A673 (cell line): ENCODE measurements at places on chromosomes 5 and 9.

- DNase-seq = peak; percentile 22
These were observed 207.3 kb downstream of the TMEM38B start for GRCh38 chr9:105901514-105902109.

- no peak for DNase-seq
These were observed 104.4 kb downstream of the KLHL3 start for GRCh38 chr5:137631453-137631852.

DNA sequence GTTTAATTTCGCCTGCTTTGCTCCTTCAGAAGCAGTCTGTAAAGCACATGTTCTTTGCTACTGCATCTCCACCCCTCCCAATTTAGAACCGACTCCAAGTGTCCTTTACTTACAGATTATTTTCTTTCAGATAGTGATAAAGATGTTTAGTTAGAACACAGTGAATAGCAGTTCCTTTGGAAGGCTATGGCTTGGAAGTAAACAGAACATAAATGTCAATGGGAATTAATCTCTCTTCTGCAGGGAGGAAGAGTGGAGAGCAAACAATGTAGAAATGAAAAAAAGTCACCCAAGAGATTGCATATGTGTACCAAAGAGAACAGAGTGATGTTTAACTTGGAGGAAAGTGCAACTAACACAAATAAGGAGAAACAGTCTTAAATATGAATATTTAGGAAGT, 4.2 kb upstream of the CARTPT start:
- DNase-seq = no peak

GRCh38 chr9:13823026-13823425, 490.9 kb downstream of the NFIB start:
- no peak for DNase-seq

GRCh38 chr9:91122755-91123154, 239.0 kb downstream of the AUH start:
- DNase-seq = no peak

DNA sequence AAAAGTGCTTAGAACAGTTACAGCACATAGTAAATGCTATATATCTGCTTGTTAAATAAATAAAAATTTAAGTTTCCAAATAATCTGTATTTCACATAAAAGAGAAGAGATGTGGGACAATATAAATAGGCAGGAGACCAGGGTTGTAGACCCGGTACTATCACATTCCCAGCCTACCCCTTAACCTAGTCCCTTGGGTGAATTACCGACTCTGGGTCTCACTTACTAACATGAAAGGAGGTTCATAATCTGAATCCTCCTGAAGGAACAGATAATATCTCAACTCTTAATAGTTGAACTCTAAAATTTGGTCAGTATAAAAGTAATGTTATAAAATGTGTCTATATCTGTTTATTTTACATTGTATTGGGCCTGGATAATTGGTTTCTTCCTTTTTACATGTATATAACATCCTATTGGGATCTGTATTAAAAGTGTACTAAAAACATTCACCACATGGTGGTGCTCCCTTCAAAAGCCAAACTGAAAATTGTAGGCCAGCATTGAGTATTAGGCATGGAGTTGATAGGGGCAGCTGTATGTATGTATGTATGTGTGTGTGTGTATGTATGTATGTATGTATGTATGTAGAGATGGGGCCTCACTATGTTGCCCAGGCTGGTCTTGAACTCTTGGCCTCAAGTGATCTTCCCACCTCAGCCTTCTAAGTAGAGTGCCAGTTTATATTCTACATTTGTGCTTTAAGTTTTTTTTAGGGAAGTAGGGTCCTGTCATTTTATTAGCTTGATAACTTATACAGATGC, 64.2 kb upstream of the ABL1 start:
- peak; percentile 84 for DNase-seq

DNA sequence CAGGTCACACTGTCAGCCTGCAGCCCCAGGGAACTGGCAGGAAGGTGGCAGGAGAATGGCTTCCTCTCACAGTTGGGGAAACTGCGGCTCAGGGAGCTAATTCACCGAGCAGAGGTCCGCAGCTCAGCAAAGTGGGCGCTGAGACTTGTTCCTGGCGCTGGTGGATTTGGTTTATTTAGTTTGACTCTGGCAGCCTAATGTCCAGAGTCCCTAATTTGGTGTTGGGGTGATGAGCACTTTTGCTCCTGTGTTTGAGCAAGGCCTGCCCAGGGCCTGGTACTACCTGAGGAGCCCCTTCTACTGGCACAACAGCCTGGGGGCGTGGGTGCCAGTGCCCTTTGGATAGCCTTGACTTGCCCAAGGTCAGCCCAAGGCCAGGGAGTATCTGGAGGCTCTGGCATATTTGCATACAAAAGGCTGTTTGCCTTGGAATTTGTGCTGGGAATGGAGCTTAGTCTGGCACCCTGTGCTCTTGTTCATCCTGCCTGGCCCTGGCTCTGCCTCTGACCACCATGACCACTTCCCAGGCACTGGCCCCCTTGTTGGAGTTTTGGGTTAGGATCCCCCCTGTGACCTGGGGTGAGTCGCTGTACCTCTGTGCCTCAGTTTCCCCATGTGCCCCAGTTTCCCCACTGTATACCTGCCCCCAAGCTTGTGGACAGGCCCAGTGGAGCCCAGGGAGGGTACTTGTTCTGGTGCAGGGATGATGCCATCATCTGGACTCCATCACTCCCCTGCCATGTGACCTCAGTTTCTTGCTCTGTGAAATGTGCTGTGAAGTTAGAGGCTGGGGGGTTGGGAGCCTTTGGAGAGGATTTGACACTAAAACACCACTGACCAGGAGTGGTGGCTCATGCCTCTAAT, 1.4 kb downstream of the SUSD3 start:
- no peak for DNase-seq

DNA sequence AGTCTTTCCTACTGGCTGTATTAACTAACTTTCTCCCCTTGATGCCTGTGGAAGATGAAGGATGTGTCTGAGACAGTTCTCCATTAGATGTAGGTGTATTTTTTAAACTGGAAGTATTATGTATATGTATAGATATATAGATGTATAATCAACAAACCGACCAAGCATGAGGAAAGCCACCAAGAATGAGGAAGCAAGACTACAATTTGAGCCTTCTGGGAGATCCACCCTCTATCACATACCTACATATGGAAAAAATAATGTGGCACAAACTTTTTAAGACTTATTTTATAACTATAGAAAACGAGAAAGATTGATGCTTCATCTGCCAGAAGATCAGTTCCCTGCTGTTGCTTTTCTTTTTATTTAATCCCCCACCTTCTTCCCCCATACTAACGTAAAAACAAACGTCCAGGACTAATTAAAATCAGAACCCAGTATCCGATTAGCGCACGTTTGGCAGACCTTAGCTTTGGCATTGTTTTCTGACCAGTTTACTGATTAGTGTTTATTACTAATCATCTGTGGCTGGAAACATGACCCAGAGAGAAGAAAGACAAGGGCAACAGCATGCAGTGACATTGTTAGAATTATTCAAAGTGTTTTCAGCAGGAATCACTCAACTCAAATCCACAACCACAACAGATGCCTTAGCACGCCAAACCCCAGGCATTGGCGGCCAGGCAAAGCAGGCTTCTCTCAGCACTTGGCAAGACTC, 490.2 kb downstream of the EBF1 start:
- no peak for DNase-seq

GRCh38 chr5:37568893-37569292, 189.8 kb downstream of the WDR70 start:
- no peak for DNase-seq

DNA sequence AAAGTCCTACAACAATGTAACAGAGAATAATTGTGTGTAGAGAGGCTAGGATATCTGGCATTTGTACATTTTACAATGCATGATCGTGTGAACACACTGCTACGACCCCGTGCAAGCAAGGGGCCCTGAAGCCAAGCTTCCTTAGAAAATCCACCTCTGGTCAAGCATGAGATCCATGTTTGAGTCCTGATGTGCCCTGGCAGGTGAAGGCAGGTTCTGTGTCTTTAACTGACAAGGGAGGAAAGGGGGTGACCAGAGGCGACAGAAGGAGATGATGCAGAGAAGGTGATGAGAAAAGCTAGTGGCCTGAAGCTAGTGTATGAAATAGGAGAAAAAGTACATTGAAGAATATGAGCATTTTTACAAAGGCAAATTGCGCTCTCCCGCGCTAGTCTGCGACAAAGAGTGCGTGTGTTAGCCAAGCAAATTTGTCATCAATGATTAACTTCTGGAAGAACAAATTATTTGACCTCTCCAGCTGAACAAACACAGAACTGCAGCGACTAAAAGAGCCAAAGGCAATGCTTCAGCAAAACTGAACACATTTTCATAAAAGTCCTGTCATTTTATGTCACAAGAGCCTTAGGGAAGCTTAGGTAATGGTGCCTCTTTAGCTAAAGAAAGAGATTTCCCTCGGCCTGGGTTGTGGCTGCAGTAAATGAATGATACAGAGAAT, 101.7 kb upstream of the DAPK1 start:
- no peak for DNase-seq

DNA sequence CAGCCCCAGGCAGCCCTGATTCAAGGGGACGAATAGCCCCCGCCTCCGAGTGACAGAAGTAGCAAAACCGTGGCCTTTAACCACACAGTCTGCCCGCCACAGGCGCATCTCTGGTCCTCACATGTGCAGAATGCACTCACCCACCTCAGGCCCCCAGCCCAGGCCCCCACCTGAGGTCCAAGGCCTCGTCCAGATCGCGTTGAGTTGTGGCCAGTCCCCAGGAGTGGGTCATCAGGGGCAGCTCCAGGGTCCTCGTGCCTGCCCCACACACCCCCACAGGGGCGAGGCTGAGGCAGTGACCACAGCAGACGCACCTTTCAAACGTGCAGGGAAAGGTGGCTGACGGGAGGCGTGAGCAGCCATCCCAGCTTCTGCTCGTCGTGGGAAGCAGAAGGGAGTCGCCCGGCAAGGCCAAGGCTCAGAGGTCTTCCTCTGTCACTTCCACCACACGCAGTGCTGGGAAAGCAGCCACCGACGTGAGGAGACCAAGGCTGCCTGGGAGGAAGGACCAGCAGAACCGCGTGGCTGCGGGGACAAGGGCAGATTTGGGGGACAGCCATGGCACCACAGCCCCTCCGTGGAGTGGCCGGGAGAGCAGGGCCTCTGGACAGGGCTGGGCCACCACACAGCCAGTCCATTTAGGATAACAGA, 77.8 kb upstream of the OTULINL start:
- DNase-seq = no peak

DNA sequence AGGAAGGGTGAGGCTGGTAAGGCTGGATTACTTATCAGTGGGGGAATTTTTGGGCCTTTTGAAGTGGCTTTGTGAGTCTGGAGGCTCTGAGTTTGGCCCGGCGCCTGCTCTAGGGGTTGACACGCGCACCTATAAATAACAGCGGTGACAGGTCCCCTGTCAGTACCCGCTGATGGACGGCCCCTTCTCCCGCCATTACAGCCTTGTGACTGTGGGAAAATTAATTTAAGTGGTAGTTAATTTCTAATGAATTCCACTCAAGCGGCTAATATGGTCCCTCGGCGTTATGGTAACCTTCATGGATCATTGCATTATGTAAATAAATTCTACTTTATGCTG, 16.5 kb downstream of the MRPL36 start:
- DNase-seq = no peak

GRCh38 chr5:41869151-41869723, 988 bp downstream of the OXCT1 start:
- no peak for DNase-seq
